ENCODE measurements at places on chromosomes 4 and X.

DNA sequence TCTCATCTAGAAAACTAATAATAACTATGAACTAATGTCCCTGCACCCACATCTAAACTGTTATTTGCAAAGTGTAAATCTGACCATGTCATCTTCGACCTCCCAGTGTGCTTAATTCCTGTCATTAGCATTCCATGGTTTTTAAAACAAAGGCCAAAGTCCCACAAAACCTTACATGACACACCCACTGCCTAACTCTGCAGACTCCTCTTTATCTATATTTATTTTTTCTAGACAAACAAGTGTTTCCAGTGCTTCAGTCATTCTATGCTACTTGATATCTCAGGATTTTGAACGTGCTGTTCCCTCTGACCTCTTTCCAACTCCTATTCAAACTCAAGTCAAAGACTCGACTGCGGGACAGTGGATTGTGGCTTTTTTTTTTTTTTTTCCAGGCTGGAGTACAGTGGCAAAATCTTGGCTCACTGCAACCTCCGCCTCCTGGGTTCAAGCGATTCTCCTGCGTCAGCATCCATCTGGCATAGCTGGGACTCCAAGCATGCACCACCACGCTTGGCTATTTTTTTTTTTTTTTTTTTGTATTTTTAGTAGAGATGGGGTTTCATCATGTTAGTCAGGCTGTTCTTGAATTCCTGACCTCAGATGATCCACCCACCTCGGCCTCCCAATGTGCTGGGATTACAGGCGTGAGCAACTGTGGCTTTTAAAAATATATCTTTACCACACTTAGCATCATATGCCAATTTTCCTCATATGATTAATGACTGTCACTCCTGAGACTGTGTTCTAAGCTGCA lies 1511.0 kb downstream of the ARAP2 start:
- DNase-seq, result no peak

DNA sequence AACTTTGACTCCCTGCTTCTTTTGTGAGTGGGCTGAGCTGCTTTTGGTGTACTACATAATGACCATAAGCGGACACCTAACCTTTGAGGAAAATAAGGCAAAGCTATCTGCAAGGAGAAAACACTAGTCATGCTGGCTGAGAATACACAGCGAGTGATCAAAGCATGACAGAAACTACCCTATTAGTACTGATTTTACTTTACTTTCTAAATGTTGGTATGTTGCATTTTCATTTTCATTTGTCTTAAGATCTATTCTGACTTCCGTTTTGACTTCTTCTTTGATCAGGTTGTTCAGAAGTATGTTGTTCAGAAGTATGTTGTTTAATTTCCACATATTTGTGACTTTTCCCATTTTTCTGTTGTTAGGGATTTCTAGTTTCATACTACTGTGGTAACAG lies 361.1 kb downstream of the TRAM1L1 start:
- no peak for DNase-seq

- DNase-seq, result no peak
Observed at GRCh38 chr4:144495944-144496343, 150.0 kb upstream of the HHIP start.

DNA sequence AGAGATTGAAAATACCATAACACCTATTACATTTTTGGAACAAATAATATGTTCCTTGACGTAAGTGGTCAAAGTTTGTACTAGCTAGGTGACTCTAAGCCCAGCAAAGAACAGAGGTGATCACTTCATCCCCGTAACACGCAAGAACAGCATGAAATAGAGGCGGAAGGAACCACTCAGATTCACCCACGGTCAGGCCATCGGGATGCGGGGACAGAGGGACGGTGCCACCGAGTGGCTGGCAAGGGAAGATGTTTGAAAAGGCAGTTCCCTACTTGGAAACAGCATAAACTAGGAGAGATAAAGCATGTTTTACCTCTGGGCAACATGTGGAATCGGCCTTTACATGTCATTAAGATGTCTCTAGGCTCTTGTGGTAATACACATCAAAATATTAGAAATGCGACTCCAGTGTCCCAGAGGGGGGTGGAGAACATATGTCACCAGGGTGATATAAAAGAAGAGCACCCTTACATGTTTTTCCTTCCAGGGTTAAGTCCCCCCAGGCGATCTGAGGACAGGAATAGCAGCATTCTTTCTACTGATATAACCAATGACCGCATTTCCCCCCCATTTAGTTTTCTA lies 84.0 kb downstream of the PHKA2 start:
- peak; percentile 4 for DNase-seq

DNA sequence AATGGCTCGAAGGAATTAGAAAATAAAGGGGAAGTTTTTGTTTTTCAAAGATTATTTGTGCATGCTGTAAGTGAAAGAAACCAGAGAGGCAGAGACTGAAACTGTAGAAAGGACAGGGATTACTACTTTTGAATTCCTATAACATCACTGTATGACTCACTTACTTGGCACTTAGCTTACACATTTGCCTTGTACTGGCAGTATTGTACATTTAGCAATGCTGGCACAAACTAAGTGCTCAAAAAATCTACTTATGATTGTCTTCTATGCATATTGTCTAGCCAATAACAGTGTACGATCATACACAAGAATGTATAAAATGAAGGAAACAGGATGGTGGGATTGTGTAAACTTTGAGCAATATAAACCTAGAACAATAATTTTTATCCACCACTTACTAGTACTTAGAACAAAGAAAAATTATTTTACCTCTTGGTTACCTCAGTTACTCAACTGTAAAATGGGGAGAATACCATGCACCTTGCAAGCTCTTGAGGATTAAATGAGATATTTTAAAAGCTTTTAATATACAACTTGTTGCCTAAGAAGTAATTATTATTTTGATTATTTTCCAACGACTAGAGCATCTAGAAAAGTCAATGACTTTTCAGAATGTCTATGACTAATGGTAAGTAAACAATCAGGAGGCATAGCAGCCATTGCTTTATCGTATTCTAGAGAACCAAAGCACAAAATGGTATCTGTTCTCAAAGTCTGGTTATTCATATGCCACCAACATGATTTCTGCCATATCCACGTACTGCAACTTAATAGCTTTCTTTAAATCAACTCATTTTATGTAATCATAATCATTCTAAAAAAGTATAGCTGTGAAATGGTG lies 4.7 kb downstream of the FAM120C start:
- DNase-seq, result peak; percentile 81

DNA sequence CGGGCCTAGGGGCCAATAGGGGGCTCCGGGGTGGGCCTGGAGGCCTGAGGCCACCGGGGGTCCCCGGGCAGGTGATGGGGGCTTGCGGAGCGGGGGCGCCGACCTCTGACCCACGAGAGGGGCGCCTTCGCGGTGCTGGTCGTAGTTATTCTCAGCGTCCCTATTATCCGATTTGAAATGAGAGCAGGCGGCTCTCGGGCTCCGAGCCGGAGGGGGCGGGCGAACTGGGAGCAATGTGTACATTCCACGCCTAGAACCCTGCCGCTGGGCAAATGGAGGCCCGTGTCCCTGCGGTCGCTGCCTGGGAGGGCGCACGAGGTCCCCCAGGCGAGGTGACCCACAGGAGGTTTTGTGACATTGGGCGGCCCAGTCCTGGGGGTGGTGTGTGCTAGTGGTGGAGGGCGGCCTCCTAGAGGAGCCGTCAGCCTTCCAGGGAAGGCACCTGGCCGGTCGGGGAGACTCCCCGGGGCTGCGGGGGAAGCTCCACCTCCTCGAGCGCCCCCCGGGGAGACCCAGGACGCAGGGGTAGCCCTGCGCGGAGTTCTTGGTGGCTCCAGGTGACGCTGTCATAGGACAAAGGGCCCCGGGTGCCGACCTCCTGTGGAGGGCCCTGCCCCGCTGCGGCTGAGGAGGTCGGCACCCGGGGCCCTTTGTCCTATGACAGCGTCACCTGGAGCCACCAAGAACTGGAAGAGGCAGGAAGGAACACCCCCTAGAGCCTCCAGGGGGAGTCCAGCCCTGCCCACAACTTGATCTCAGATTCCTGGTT lies 102.6 kb upstream of the PRKX start:
- no peak for DNase-seq

- DNase-seq, result peak; percentile 38
Observed at GRCh38 chr4:101187841-101188240, 159.5 kb downstream of the PPP3CA start.

- no peak for DNase-seq
Observed at GRCh38 chrX:153556767-153557166, 39.3 kb downstream of the ATP2B3 start.

GRCh38 chrX:129875669-129876068 lies 30.3 kb upstream of the UTP14A start:
- DNase-seq, result peak; percentile 62

DNA sequence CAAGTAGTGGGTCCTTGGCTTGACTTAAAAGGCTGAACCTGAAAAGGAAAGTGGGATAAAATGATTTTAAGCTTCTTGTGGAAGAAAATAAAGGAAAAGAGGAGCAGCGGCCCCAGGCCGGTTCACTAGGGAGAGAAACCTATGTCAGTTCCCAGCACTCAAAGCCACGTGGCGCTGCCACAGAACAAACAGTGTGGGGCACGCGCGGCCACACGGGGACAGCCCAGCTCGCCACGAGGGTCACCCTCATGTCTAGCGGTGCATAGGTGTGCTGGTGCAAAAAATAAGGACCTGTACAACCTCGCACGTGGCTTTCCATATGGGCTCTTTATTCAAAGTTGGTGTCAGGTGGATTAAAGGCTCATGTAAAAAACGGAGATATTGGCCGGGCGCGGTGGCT lies 17.1 kb downstream of the MSANTD1 start:
- no peak for DNase-seq

DNA sequence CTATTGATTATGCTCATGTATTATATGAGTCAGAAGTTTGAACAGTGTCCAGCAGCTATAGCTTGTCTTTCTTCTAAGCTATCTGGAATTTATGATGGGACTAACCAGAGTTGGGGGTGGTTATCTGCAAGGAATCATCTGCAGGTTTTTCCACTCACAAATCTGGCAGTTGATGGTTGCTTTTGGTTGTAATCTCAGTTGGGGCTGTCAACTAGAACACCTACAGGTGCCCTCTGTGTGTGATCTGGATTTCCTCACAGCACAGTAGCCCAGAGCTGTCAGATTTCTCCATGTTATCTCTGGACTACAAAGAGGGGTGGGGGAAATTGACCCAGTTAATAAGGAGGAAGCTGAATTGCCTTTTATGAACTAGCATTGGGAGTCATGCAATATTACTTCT lies 51.4 kb upstream of the MAP9 start:
- no peak for DNase-seq

DNA sequence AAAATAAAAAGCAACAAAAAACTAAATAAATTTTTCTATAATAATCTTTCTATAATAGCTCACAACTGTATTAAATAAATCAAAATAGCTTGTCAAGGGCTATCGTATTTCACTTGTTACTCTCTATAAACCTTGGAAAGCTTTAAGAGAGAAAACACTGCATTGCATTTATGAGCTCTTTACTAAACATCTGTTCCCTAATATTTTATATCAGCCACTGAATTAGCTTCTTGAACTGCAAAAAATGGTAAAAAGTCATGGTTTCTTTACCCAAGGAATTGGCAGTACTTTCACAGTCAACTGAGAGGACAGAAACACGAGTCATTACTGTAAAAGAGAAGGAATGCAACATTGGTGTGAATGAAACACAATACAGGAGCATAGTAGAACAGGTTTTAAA lies 671.2 kb downstream of the PCDH18 start:
- no peak for DNase-seq

- DNase-seq, result no peak
Observed at GRCh38 chr4:56212774-56213173, 174.5 kb downstream of the AASDH start.

DNA sequence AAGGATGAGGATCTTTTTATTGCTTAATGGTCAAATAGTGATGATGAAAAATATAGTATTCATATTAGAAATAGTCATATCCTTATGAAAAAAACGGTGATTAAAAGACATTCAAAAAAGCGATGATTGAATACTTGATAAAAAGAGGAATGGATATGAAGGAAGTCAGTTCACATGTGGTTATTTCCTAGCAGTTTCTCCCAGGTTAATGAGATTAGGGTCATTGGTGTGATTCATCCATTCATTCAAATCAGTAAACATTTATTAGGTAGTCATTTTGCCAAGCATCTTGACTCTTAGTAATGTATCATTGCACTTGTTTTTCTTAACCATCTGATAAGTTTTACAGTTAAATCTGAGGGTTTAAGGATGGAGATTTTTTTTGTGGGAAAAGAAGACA lies 294.1 kb downstream of the ARHGAP24 start:
- no peak for DNase-seq

DNA sequence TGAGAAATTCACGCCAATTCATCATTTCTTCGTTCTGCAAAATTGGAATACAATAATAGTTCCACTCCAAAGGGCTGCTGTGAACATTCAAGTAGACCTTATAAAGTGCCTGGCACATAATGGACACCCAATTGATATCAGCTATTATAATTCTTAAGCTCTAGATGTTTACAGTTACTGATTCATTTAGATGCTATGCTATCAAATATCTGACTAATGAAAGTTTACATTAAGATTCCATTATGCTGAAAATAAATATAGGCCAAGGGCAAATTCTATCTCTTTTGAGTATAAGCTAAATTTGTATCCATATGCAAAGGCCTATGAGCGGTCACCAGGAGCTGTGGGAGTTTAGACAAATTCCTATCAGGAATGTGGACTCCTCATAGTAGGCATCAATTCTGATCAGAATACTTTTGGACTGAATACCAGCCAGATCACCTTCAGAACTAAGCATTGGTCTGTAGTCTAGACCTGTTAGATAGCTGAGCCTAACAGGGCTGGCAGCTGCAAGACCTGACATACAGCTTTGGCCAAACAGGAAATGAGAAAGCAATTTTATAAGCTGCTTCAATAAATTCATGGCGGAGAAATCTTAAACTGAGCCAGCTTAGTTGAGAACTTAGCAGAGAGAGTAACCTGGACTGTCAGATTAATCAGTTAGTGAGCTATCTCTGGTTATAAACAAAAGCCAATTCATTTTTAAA lies 384.3 kb upstream of the ACTRT1 start:
- DNase-seq, result peak; percentile 73

DNA sequence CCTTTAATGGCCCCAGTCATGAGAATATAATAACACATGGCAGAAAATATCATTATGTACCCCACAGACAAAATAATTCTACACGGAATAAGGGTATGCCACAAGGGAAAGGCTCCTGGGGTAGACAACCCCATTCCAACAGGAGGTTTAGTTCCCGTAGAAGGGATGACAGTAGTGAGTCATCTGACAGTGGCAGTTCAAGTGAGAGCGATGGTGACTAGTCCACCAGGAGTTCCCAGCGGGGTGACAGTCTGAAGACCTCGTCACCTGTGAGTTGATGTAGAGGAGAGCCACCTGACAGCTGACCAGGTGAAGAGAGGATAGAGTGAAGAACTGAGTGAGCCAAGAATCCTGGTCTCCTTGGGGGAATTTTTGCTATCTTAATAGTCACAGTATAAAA lies 13.5 kb downstream of the MEPE start:
- no peak for DNase-seq

- DNase-seq, result peak; percentile 95
Observed at GRCh38 chr4:154529728-154530519, 20.3 kb downstream of the PLRG1 start.
